ENCODE measurements at places on chromosomes 12 and 14. TPM values are rescaled to one million over a fixed set of nuclear protein-coding genes. Genes with fewer than 3 reads are reported as not detected.

The OR4E2 gene
- not detected for total RNA-seq

The CD163 gene
- under 0.01 TPM for total RNA-seq

The CLEC1B gene
- total RNA-seq, result not detected

The ACRBP gene
- total RNA-seq, result 0.78 TPM

The MSI1 gene
- not detected for total RNA-seq

The STAB2 gene
- not detected for total RNA-seq

The PELI2 gene
- total RNA-seq, result 10.9 TPM

The SPIC gene
- not detected for total RNA-seq

The MYH6 gene
- not detected for total RNA-seq

The RND1 gene
- total RNA-seq, result under 0.01 TPM

The ACADS gene
- total RNA-seq, result 10.6 TPM

The PZP gene
- not detected for total RNA-seq

The ADAMTS20 gene
- total RNA-seq, result not detected

The CRIP2 gene
- total RNA-seq, result 24.6 TPM

The MUCL1 gene
- not detected for total RNA-seq

The KRT77 gene
- total RNA-seq, result not detected

The MAP1LC3B2 gene
- total RNA-seq, result not detected

The TOMM20L gene
- not detected for total RNA-seq

The AQP6 gene
- not detected for total RNA-seq

The PROX2 gene
- total RNA-seq, result not detected

The TPH2 gene
- total RNA-seq, result not detected

The LALBA gene
- total RNA-seq, result not detected

All from subcutaneous preadipocyte (primary cell).